Activated CD8-positive, alpha-beta T cell treated with anti-CD3 and anti-CD28 coated beads, Interleukin-2, amount 10 ng/mL, durations not matched to agents 7 days and 5 days (primary cell): ENCODE measurements at places on chromosomes 13 and 19. TPM values are rescaled to one million over a fixed set of nuclear protein-coding genes. Genes with fewer than 3 reads are reported as not detected.

DNA sequence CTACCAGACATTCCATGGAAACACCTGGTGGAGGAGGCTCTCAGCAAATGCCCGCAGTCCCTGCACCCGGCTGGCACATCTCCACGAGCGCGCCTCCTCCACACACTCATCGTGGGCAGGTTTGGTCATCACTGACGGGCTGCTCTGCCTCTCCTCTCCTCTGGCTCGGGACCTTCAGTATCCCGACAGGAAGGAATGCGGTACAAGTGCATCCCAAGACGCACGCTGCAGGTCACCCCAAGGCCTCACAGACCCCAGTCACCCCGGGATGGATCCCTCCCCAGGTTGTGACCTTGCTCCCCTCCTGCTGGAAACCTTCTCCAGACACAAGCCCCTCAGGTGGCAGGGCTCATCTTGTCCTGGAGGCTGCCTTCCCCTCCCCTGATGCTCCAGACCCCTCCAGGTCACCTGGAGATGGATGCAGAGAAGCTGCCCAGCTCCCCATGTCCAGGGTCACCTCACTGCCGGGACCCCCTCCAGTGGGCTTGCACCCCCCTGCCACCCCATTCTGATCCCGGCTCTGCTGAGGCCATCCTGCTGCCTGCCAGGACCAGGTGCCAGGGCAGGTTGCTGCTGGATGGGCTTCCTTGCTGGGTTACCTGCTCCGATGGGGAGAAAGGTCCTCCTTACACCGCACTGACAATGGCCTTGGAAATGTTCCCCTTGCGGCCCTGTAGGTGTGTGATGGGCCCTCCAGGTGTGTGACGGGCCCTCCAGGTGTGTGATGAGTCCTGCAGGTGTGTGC is 29.9 kb downstream of the C13orf46 start:
- H3K4me1 ChIP-seq = no peaks in the 10 kb centered on the region
- no peak overlapping the region for H3K4me3 ChIP-seq

DNA sequence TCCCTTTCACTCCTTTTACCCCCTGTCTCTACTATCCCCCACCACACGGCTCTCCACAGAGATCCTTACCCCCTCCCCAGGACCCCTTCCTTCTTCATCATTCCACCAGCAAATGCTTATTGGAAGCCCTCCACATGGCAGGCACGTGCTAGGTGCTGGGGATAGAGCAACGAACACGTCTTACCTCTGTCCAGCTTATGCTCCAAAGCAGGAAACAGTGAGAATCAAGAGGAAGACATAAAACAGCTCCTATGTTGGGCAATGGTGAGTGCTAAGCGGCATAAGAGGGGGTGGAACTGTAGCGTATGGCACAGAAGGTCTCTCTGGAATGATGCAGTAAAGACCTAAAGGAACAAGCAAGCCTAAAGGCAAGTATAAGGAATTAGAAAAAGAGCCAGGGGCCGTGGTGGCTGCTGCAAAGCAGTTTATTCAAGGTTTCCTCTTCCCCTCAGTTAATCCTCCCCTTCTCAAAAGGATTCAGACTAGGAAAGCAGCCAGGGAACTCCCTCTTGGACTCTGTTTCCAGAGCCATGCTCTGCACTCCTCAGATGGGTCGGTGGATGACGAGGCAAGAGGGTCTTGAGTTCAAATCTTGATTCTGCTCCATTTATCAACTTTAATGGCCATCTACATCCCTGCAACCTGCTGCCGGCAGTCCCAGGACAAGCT is 289.4 kb downstream of the FOXO1 start:
- peaks cover 15% of the 10 kb centered on the region for H3K36me3 ChIP-seq
- peaks cover 28% of the 10 kb centered on the region for H3K4me1 ChIP-seq
- H3K27ac ChIP-seq = no peak overlapping the region

DNA sequence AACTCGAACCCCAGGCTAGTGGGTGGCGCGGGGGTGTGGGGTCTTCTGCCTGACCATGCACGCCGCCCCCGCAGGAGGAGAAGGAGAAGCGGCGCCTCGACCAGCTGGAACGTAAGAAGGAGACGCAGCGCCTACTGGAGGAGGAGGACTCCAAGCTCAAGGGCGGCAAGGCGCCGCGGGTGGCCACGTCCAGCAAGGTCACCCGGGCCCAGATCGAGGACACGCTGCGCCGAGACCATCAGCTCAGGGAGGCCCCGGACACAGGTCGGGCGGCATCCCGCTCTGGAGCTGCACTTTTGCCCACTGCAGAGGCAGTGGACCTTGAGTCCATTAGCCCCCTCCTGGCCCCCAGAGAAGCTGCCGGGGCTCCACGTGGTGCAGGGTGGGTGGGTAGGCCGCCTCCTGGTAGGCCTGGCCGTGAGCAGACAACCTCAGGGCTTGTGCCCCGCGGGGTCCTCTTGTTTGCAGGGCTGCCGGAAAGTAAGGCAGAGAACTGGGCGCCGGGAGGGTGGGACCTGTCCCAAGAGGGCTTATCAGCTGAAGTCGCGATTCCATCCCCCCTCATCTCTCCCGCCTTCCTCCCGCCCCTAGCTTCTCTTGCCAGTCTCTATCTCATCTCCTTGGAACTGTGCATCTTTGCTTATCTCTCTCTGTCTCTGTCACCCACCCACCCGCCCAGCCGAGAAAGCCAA is 9.9 kb downstream of the CCDC124 start:
- H3K4me1 ChIP-seq = peaks cover 12% of the 10 kb centered on the region
- no peak overlapping the region for H3K27ac ChIP-seq
- H3K4me3 ChIP-seq = no peak overlapping the region
- peaks cover 4% of the 10 kb centered on the region for H3K36me3 ChIP-seq
- no peak for DNase-seq
- no peaks in the 10 kb centered on the region for H3K27me3 ChIP-seq

The ZNF324B gene
- 10.6 TPM for total RNA-seq
